ENCODE measurements at places on chromosomes 6 and 20.

GRCh38 chr6:55397986-55398385 lies 70.7 kb downstream of the GFRAL start:
- DNase-seq = no peak

DNA sequence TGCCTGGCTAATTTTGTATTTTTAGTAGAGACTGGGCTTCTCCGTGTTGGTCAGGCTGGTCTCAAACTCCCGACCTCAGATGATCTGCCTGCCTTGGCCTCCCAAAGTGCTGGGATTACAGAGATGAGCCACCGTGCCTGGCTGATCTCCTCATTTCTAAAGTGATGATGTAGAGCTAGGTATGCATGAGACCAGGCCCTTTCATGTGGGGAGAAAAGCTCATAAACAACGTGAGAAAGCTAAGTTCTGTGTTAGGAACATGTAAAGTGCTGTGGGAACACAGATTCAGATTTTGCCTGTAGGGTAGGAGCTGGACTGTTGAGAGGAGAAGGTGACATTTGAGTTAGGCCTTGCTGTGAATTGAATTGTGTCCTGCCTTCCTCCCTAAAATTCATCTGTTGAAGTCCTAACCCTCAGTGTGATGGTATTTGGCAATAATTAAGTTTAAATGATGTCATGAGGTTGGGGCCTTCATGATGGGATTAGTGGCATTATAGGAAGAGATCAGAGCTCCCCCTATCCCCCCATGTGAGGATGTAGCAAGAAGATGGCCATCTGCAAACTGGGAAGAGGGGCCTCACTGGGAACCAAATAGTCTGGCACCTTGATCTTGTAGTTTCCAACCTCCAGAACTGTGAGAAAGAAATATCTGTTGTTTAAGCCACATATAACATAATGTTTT lies 49.2 kb downstream of the SCAND1 start:
- DNase-seq = no peak

DNA sequence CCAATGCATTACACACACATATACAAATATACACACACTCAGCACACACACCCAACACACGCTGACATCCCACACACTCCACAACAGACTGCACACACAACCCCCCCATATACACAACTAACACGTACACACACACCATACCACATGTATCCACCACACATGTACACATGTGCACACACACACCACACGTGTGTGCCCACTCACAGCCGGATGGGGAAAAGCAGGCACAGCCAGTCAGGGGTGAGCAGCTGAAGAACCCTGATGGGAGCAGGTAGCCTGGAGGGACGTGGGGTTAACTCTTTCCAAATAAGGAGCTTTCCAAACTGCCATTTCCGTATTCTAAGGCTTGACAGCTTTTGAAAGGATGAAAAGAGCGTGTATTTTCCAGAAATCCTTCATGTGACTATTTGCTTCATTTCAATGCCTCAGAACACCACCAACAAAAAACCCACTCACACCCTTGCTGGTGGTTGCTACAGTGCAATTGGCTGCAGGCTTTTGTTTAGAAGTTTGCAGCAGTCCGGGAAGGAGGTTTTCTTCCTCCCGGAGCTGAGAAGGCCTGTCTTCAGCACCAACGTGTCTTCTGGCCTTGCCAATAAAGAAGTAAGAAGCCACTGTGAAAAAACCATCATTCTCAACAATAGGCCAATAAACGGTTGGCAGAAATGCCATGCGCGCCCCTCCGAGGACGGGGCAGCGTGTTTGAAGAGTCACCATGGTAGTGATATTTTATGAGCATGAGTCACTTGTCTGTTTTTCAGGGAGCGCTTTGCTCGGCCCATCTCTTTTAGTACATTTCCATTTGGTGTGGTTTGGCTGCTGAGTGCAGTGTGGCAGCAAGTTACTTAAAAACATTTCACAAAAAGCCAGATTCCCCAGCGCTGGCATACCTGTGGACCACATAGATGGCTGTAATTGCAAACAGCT lies 131.3 kb upstream of the GMDS start:
- no peak for DNase-seq

DNA sequence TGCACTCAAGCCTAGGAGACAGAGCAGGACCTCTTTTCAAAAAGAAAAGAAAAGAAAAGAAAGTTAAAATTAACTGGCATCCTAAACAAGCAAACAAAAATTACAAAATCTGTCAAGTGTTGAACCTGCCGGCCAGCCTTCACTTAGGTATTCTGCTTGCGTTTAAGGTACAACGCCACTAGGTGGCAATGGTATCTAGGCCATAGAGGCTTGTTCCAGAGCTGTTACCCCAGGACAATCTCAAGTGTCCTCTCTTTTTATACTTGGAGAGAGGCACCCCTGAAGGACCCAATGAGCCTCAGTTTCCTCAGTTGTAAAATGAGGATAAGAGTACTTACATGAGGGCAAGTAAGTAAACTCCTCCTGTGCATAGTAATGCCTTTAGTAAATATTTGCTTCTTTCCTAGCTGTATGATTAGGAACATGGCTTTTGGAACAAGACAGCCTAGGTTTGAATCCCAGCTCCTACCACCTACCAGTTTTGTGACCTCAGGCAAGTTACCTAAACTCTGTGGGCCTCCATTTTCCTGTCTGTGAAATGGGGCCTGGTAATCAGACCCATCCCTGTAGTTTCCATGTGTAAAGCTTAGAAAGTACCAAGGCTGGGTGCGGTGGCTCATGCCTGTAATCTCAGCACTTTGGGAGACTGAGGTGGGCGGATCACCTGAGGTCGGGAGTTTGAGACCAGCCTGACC lies 5.8 kb upstream of the PACSIN1 start:
- DNase-seq = no peak

DNA sequence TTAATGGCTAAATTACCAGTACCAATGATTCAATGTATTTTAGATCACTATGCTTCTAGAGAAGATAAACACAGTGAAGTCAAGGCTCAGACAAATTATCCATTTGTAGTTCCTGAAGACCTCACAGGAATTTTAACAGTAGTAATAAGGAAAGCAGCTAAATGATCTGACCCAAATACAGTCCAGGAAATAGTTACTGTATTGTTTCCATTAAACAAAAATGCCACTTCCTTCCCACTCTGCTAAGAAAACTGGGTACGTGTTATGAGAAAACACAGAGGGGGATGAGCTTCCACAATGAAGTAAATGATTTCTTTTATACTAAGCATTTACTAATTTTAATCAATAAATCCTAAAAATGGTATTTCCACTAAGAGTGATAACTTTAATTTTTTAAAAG lies 127.9 kb downstream of the CDK19 start:
- DNase-seq = no peak
